ENCODE measurements at places on chromosomes 1 and 21. TPM values are rescaled to one million over a fixed set of nuclear protein-coding genes. Genes with fewer than 3 reads are reported as not detected.

Gene ELAPOR1
- 0.28 TPM for total RNA-seq

Gene SYT11
- total RNA-seq, result 59.5 TPM

Gene CHI3L1
- 5.4 TPM for total RNA-seq

Gene C1QA
- not detected for total RNA-seq

Gene MATN1
- total RNA-seq, result 0.28 TPM

Gene ARMH1
- 0.28 TPM for total RNA-seq

Gene TTC34
- total RNA-seq, result 0.28 TPM

Gene CLSTN1
- 83.4 TPM for total RNA-seq

Gene SYCP1
- total RNA-seq, result not detected

Gene ETNK2
- 3.7 TPM for total RNA-seq

Gene LIPI
- not detected for total RNA-seq

Gene CFAP74
- total RNA-seq, result not detected

Gene TMOD4
- not detected for total RNA-seq

Gene PRKAA2
- 6.8 TPM for total RNA-seq

Gene AKNAD1
- total RNA-seq, result 0.38 TPM

Gene NTMT2
- total RNA-seq, result not detected

Gene KLHDC9
- 0.28 TPM for total RNA-seq

Gene WNT9A
- 0.38 TPM for total RNA-seq

Gene GPA33
- total RNA-seq, result not detected

Gene IBA57
- 2.3 TPM for total RNA-seq

Gene RAB25
- total RNA-seq, result not detected

Gene PYHIN1
- not detected for total RNA-seq

Gene RYR2
- not detected for total RNA-seq

Gene ID3
- 289 TPM for total RNA-seq

Gene SAMD11
- total RNA-seq, result 4.5 TPM
